ENCODE measurements at places on chromosomes 2 and 18.

- DNase-seq = no peak
These were observed 158.0 kb downstream of the CAPN13 start for GRCh38 chr2:30649278-30649677.

DNA sequence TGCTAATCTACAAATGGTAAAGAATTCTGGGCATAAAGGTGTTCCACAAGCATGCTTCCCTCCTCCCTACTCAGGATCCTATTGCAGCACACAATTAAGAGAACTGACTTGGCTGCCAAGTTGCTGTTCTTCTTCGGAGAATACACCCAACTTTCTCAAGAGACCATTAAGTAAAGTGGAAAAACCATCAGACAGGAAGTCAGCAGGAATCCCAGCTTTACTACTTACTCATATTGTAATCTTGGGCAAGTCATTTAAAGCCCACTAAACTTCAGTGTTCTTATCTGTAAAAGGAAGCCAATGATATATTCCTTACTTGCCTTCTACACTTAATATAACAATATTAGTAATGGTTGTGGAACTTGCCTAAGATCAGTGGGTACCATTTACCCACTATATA is 37.8 kb downstream of the PSTPIP2 start:
- DNase-seq = no peak

- no peak for DNase-seq
These were observed 1642.6 kb upstream of the CELF4 start for GRCh38 chr18:39208190-39208589.

- DNase-seq = no peak
These were observed 226.7 kb downstream of the ARHGAP15 start for GRCh38 chr2:143355870-143356269.

GRCh38 chr2:120203251-120204021 is 19.8 kb downstream of the TMEM185B start:
- DNase-seq = no peak

- no peak for DNase-seq
These were observed 18.4 kb upstream of the YES1 start for GRCh38 chr18:830315-830901.

DNA sequence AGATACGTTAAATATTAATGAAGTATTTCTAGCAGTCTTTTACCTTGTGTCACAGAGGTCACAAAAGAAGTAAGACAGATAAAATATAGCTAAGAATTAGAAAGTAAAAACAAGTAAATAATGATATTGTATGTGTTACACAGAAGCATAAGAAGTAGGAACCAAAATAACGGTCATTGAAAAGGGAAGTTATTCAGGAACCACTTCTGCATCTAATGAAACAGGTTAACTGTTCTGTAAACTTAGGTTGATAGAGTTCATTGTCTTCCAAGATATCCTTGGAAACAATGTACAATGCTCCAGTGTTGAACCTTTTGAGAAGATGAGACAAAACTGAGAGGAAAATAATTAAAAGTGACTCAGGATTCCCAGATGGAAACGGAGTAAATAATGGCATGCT is 57.1 kb upstream of the CD302 start:
- no peak for DNase-seq

GRCh38 chr2:19201911-19202462 is 156.4 kb downstream of the OSR1 start:
- no peak for DNase-seq

DNA sequence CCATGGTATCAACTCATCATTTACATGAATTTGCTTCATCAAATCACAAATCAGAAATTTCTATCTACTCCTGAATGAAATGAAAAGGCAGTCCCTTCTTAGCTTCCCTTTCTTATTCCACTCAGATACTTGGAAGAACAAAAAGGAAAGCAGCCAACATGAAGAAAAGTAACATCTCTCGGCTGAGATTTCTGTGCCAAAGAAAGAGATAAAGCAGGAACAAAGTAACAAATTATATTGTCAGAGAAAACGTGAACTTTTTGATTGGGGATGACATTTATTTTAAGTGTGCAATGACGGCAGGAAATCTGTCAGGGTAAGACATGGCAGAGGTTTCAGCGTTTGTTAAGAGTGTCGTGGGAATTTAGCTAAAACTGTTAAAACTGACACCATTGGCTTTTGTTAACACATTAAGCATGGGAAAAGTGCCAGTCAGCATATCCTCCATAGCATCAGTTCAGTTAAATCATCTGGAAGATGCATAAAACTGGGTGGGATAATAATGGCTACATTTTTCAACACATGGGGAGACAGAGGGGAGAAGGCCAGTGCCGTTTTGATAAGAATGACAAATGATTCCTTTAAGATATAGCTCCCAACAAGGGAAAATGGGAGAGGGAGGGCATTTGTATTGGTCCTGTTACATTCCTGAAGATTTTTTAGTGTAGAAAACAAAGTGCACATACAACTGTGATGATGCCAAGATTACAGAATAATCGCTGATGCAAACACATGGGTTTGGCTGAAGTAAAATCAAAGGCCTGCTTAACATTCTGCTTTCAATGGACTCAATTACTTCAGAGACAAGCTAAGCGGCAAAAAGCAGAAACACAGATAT is 211.6 kb downstream of the ZNF521 start:
- no peak for DNase-seq

GRCh38 chr2:11679486-11680181 is 9.6 kb upstream of the NTSR2 start:
- no peak for DNase-seq

DNA sequence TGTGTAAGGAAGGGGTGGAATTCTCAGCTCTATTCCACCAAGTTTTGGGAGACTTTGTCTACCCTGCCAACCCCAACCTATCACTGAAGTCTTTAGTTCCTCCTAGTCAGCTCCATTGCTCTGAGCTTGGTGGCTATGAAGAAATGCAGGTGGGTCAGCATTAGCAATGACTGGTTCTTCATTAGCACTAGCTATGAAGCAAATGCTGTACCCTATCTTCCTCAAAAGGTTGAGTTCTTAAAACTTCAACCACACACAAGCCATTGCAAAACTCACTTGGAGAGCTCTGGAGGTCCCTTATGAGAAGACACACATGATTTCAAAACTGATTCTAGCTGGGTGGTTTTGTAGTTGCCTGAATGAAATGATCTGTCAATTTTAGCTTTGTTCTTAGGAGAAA is 193.8 kb downstream of the IKZF2 start:
- no peak for DNase-seq

GRCh38 chr2:218927422-218927821 is 32.0 kb upstream of the CDK5R2 start:
- no peak for DNase-seq

- no peak for DNase-seq
These were observed 487.4 kb downstream of the ZEB2 start for GRCh38 chr2:144032566-144032965.

- no peak for DNase-seq
These were observed 31.4 kb downstream of the FOSL2 start for GRCh38 chr2:28423856-28424605.

DNA sequence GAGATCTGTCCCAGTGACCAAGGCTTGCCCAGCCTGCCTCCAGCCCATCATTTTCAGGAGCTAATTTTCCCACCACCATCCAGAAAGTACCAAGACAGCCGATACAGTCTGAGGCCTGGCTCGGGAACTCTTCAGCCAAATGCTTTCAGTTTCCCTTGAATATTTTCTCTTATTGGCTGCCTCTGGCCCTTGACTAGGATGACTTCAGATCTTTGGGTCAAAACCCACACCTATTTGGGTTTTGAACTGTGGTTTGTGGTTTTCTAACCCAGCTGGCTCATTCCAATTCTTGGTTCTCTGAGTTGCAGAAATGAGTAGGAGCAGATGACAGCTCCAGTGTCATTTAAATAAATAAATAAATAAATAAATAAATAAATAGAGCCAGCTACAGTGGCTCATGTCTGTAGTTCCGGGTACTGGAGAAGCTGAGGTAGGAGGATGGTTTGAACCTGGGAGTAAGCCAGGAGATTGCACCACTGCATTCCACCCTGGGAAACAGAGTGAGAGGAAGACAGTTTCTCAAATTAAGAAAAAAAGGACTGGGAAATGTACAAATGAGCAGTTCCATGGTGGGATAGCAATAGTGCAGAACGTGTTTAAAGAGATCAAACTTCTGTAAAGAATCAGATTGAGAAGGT is 465.0 kb upstream of the SOX11 start:
- no peak for DNase-seq

GRCh38 chr2:110101280-110101844 is 14.3 kb downstream of the MALL start:
- no peak for DNase-seq

DNA sequence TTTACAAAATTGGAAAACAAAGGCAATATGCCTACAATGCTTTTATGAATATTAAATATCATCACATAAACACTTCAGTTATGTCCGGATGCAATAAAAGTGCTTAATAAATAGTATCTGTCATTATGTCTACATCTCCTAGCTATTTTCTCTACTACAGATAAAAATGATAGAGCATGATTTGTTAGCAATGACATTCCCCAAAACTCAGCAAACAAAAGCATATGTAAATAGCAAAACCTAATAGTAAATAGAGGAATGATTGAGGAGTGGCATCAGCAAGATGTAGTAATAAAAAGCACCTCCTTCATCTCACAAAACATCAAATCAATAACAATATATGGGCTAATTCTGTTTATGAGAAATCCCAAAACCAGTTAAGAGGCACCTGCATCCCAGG is 46.5 kb upstream of the COL5A2 start:
- DNase-seq = no peak

DNA sequence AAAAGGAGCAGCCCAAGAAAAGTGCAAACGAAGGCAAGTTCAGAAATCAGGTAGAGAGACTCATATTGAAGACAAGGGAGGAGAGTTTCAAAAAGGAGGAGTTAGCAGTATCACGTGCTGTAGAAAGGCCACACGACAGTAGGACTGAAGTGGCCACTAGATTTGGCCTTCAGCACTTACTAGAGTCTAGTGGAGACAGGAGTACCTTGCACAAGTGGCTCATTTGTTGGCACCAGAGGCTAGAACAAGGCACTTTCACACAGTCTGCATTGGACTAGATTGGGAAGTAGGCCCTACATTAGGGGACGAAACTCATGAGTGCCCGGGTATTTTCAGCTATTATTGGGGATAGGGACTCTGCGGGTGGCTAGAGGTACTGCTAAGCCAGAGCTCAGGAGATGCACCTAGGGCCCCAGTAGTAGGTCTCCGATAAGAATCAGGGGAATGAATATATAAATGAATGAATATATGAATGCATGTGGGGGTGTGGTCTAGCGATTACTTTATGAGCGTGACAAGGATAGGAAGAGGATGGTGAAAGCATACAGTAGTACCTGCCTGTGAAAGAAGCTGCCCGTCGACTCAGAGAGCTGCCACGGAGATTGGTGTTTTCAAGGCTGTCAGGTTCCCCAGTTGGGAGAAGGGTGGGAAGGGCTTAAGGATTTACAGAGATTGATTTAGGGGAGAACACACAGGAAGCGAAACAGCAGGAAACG is 1.4 kb upstream of the NCOA1 start:
- DNase-seq = no peak

DNA sequence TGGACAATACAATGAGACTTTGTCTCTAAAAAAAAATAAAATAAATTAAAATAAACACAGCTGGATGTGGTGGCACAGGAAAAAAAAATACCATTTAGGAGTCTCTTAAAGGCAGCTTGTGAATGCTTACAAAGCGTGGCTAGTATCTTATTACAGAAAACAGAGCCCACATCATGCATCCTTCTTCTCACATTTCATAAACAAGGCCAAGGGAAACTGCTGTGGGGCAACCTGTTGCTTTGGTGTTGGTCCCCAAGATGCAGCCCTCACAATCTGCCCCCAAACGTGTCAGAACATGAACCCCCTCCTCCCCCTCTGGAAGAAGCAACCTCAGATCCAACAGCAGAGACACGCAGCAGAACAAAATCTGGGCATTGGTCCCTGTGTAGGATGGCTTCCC is 2.6 kb downstream of the SLC14A1 start:
- no peak for DNase-seq

GRCh38 chr2:36123995-36124394 is 231.6 kb upstream of the CRIM1 start:
- DNase-seq = no peak

GRCh38 chr2:177711483-177712265 is 319.1 kb downstream of the AGPS start:
- DNase-seq = no peak

- no peak for DNase-seq
These were observed 43.0 kb downstream of the CCDC148 start for GRCh38 chr2:158413581-158413980.

GRCh38 chr2:20744366-20745335 is 77.7 kb downstream of the GDF7 start:
- DNase-seq = no peak

DNA sequence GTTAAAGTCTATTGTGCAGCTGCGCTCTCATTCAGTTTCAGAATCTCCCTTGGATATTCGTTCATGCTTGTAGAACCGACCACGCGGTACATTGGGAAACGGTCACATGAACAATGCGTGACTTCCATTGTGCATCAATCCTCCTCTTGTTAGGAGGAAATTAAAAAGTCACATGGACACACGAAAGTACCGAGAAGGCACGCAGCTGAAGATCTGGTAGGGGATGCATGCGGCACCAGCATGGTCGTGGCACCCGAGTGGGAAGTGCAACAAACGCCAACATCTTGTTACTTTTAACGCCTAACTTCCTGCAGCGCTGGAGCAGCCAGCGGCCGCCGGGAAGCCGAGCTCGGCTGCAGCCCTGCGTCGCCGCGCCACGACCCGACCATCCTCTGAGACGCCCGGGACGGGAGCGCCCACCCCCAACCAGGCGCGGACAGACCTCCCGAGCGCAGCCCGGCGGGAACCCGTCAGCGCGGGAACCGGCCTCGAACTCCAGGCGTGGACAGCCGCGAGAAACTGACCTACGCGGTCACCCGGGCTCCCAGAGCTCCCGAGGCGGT is 412 bp downstream of the OSBPL1A start:
- no peak for DNase-seq

DNA sequence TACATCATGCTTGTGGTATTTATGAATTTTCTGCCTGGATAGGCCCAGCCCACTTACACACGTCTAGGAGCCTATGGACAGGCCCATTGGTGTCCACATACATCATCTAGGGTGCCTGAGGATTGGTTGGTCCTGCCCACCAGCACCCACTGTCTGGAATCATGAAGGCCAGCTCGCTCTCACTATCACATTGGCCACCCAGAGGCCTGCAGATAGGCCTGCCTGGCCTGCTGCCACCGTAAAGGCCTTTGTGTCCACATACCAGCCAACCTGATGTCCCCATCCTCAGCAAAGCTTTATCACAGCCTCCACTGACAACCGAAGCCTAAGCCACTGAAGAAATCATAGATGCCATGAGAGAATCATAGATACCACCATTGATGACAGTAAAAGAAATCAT is 40.2 kb downstream of the METTL21A start:
- DNase-seq = no peak

DNA sequence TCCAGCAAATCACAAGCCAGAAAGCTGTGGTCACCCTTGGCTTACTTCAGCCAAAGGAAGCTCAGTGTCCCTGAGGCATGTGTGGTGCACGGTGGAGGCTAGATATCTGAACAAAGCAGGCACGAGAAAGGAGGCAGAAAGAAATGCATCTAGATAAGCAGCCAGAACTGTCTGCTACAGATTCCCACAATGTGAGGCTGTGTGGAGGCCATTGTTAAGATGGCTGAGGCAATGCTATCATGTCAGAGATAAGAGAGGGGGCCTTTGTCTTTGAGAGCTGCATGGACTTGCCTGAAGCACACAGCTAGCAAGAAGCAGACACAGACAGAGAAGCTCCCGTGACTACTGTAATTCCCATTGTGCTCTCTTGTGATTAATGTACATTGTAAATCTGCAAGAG is 110.5 kb upstream of the LYPD6 start:
- no peak for DNase-seq
